ENCODE measurements at places on chromosomes 7 and 10.
A peak's percentile ranks its signal among the peaks of the same experiment; 100 is the strongest.

- DNase-seq: peak; percentile 68
Measured at GRCh38 chr10:68156373-68157185, 47.3 kb downstream of the MYPN start.

DNA sequence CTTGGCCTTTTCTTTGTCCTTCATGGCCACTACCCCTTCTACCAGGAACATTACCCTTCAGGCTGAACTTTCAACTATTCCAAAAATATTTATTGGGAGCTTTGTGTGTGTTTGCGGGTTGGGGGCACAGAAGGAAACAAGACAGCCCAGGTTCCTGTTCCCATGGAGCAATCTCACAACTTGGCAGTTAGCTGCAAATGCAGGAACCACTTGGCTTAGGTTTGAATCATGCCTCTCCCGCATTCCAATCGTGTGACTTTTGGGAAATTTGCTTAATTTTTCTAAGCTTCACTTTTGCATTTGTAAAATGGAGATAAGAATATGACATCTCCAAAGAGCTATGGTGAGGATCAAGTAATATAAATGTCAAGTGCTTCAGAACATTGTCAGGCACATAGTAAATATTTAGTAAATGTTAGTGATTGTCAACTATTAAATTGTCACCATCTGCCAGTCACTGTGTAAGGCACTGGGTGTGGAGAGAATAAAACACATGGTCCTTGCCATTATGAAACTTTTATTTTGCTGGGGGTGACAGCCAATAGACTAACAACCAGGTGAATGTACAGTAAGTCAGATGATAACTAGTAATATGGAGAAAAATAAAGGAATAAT lies 277.1 kb downstream of the SNX13 start:
- no peak for DNase-seq

GRCh38 chr10:46556515-46557318 lies at the start of gene GPRIN2:
GPRIN2 (minus strand) TSS chr10:46556658; CDS start chr10:46550736, 5,922 bp downstream.
- DNase-seq: no peak

- DNase-seq: peak; percentile 77
Measured at GRCh38 chr7:102874166-102874829, 38.5 kb upstream of the LRRC17 start.

- DNase-seq: no peak
Measured at GRCh38 chr10:77717336-77717735, 79.7 kb upstream of the KCNMA1 start.

DNA sequence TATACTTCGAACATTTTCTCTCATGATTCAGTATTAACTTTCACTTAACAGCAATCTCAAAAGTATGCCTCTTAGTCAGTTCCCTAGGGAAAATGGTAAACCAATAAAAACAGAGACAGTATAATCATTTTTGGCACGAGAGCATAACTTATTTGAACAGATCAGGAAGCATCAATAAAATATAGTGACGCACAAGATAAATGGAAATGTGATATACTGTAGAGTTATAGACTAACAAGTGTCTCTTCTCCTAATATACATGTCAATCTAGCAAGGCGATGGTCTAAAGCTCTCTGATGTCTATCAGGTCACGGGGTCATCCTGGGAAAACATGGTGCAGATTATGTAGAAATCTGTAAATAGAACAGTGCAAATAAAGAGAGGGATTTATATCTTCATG lies 131.6 kb downstream of the HGF start:
- DNase-seq: no peak

DNA sequence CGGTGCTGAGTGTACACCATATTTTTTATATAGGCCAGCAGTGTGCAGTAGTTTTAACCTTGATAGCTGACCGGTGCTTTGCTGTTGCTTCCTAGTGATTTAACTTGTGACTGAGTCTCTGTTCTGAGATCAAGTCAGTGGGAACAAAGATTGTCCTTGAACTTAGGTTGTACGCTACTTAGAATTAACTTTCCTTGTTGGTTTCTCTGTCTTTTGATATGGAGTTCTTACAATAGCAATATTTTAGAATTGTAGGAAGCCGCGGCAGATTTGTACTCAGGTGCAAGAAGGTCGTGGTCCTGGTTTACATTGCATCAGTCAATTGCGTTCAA lies 1.3 kb downstream of the DDX21 start:
- DNase-seq: no peak

DNA sequence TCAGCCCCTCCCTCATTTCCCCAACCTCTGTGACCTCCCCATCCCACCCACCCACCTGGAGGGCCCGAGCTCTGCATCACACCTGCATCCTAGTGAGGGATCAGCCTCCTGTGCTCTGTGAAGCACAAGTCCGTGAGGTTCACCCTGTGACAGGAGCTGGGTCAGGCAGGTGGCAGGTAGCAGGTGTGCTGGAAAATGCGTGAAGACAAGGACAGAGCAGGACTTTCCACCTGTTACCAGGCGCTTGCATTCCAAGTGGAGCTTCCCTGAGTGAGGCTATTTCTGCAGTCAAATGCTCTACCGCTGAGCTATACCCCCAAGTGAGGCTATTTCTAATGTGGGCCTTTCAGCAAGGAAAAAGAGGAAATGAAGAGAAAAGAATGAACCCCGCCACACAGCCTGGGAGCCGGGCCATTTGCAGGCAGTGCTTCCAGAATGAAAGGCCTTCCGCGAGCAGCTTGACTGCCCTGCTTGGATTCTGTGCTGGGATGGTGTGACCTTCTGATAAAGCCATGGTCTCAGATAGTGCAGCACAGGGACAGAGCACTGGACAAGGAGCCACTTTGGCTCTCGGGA lies 13.3 kb upstream of the CPXM2 start:
- DNase-seq: no peak

- no peak for DNase-seq
Measured at GRCh38 chr7:152735443-152736004, 24.0 kb upstream of the ACTR3B start.

DNA sequence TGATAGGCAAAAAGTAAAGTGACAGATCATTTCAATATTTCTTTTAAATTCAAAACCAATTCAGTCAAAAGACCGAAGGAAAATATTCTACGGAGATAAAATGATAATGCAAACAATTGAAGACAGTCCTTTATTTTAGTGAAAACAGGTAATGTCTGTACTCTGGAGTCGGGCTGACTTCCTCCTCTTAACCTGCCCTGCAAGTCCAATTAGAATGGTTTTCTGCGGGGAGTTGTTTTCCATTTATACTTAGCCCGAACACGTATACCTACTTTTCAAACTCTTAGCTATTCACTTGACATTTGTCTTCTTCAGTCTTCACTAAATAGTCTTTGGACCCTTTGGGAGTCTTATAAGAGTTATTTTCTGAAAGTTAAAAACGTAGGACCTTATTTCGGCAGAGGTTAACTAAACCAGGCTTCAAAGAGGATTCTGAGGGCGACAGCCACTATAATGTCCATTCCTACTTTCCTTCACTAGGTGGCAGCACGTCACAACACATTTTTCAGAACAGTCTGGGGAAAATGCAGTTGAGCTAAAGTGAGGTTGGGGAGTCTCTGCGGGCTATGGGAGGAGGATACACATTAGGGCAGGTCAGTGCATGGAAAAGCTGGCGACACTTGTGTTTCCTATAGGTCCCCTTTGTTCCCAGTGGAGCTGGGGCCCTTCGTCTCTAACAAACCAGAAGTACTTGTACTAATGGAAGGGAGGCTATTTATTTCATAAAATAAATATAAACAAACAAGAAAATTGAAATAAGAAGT lies 472.0 kb downstream of the KCNMA1 start:
- DNase-seq: peak; percentile 71

GRCh38 chr10:124346831-124347230 lies 71.9 kb downstream of the OAT start:
- no peak for DNase-seq

- no peak for DNase-seq
Measured at GRCh38 chr7:68267486-68267885, 1270.9 kb downstream of the TYW1 start.

DNA sequence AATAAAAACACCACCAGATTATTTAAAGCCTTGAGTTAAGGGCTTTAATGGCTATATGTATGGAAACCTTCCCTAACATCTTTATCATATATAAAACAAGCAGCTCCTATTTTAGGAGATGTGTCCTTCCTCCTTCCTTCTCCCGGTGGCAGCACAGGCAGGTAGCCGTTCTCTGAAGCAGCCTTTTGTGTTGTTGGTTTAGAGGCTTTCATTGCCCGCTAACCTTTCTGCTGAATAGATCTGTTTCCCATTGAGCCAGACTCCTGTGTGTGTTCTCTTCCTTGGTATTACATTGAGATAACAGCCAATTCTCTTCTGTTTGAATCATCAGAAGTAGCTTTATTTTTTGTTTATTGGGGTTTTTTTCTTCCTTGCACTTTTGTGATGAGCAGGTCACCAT lies 131.3 kb downstream of the CACNB2 start:
- no peak for DNase-seq

- no peak for DNase-seq
Measured at GRCh38 chr10:69802424-69803161, 887 bp downstream of the COL13A1 start.

DNA sequence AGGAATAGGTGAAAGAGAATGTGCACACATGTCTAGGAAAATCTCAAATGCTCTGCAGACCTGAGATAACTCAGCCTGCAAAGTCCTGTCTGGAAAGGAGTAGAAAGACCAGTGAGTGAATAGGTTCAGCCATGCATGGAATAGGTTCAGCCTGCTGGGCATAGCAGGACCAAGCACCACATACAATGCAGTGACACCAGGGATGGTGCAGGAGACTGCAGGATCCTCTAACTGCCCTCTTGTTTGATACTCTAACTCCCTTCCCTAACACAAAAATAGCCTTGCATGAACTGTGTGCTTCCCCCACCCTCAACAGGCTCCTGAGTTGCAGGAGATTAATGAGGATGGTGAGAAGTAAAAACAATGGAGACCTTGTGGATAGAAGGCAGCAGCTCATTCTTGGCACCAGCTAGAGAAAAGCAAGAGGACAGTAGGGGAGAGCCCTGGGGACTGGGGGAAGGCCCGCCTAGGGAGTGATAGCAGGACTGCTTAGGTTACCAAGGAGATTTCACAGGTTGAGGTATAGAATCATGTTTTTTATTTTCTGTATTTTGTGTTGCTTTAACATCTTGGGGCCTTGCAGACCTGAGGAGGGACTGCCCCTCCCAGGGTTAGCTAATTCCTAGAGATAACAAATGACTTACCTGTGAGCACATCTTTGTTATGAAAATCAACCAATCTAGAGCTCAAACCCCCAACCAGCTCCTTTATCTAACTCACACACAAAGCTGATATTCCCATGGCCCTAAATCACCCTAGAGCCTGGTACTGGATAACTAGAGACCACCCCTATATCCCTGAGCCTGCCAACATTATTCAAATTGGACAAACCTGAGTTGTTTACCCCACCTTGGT lies 187.8 kb downstream of the PLPP4 start:
- DNase-seq: no peak

DNA sequence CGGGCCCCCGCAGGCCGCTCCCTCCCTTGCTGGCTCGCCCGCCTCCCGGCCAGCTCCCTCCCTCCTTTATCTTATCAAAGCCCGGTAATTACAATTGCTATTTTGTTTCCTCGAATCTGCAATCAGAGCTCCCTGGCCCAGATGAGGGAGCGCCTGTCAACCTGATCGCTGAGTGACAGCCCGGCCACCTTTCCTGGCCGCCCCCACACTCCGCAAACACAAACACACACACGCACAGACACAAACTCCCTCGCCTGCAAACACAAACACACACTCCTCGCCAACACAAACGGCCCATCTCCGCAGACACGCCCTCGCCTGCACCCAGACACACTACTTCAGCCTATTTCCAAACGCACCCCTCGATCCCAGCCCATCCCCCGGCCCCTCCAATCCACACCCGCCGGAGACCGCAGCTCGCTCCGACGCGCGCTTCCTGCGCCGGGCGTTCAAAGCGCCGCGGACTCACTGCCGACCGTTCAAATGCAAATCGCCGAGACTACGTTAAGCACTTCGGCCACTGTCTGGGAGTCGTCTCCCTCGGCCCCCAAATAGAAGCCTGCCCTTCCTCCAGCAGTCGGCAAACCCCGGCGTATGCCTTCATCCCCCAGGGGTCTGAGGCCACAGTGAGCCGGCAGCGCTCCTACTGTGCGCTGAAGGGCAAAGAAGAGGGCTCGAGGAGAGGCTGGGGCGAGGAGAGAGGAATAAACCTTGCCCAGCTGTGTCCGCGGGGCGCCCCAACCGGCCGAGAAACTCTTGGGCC lies 3.0 kb upstream of the FGF8 start:
- no peak for DNase-seq

DNA sequence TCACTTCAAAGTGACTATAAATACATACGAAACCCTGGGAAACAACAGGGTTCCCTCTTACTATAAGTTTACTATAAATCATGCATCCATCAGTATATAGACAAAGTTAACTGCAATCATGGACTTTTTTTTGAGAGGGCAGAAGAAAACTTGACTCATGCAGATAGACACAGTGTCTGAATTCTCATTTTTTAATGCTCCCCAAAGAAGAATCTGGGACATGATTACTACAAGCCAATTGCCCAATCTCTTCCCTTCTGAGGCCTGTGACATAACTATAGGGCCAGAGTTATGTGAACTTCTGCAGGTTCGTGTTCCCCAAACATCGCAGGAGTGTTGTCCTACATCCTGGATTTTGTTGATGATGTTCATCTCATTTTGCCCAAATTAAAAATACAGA lies 376.5 kb downstream of the KCNMA1 start:
- DNase-seq: no peak

- no peak for DNase-seq
Measured at GRCh38 chr7:3753868-3754267, 452.8 kb downstream of the SDK1 start.

GRCh38 chr10:123999956-124000615 lies 93.3 kb downstream of the CHST15 start:
- no peak for DNase-seq

GRCh38 chr10:71454347-71454746 lies 57.6 kb downstream of the CDH23 start:
- DNase-seq: no peak

GRCh38 chr10:1272777-1273161 lies 216.6 kb downstream of the WDR37 start:
- DNase-seq: no peak

- no peak for DNase-seq
Measured at GRCh38 chr7:30750683-30751650, 968 bp upstream of the INMT start.

- no peak for DNase-seq
Measured at GRCh38 chr7:158185653-158186052, 402.0 kb downstream of the PTPRN2 start.

GRCh38 chr10:8026349-8027259 lies 27.9 kb upstream of the GATA3 start:
- DNase-seq: no peak

GRCh38 chr7:135499818-135500217 lies 10.1 kb downstream of the CNOT4 start:
- no peak for DNase-seq

DNA sequence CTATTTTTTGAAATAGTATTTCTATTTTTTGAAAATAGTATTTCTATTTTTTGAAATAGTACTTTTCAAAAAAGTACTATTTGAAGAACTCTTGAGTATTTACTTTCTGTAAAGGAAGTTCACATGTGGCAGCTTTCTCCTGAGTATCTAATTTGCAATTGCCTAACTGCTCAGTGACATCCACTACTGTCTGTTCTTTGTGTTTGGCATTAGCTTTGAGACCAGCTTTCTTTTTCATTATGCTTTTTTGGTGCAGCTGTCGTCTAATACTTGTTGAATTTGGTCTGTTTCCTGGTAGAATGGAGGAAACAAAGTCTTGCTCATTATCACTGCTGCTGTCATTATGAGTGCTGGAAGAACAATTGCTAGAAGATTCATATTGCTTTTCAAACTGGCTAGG lies 99.1 kb downstream of the BMPR1A start:
- no peak for DNase-seq

- no peak for DNase-seq
Measured at GRCh38 chr7:121837462-121837861, 35.5 kb upstream of the PTPRZ1 start.

Data from foreskin melanocyte (primary cell).